ENCODE measurements at places on chromosomes 4 and X.

GRCh38 chrX:118702741-118703140 is 24.7 kb upstream of the IL13RA1 start:
- no peak for DNase-seq

- no peak for DNase-seq
These were observed 1.7 kb downstream of the PHF8 start for GRCh38 chrX:54042609-54043021.

GRCh38 chr4:1627417-1628313 is 56.4 kb downstream of the FAM53A start:
- no peak for DNase-seq

DNA sequence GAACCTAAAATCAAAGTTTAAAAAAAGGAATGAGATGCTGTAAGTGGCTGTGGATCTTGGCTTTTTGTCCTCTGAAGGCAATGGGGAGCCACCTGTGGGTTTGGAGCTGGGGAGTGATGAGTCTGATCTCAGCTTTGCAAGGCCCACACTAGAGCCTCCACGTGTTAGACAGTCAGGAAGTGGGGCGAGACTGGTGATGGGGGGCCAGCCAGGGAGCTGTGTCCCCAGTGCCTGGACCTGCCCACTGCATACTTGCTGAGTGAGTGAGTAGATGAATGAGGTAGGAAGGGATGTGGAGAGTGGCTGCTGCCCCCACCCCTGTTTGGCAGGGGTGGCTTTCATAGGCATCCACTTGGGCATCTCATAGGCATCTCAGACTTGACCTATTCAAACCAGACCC is 84.0 kb downstream of the NHSL2 start:
- no peak for DNase-seq

DNA sequence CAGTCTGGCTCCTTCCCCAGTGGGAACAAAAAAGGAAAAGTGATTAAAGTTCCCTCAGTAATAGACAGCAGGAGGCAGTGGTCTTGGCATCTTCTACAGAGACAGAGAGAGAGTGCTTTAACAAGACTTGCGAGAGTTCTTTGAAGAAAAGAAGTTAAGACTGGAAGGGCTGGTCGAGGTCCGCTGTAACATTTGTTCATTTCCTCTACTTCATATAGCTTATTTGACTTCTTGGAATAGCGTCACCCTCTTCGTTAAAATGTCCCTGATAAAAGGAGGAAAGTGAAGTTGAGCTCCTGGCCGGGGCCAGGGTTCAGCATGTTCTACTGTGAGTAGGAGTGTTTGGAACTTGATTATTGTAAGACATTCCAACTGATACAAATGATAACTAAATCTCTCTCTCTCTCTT is 179.8 kb downstream of the SLIT2 start:
- DNase-seq: no peak

DNA sequence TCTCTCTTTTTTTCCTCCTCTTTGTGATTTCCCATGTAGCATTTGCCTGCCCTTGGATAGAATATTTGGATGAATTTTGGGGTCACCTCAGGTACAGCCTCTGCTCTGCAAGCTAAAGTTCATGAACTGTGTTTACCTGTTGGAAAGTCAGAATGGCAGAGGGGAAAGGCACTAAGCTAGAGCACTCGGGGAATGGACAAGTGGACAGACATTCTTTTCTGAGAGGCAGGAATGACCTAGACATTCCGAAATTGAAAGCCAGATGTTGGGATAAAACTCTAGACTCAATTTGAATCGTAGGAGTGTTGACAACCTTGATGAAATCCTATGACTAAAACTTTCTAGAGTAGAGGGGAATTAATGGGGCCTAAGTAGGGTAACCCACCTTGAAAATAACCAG is 56.1 kb downstream of the LUZP4 start:
- no peak for DNase-seq

GRCh38 chr4:35939751-35940150 is 304.6 kb downstream of the ARAP2 start:
- DNase-seq: no peak

- no peak for DNase-seq
These were observed 35.0 kb upstream of the BCOR start for GRCh38 chrX:40132751-40133150.

- DNase-seq: no peak
These were observed 133.8 kb downstream of the LDB2 start for GRCh38 chr4:16764622-16765021.

- no peak for DNase-seq
These were observed 19.0 kb downstream of the FAM47E start for GRCh38 chr4:76270244-76271175.

GRCh38 chrX:106891762-106892460 is 11.2 kb downstream of the RIPPLY1 start:
- DNase-seq: no peak

GRCh38 chrX:47610511-47610910 is 9.1 kb downstream of the SYN1 start:
- no peak for DNase-seq

GRCh38 chrX:121479406-121479805 is 432.0 kb downstream of the GLUD2 start:
- DNase-seq: no peak

DNA sequence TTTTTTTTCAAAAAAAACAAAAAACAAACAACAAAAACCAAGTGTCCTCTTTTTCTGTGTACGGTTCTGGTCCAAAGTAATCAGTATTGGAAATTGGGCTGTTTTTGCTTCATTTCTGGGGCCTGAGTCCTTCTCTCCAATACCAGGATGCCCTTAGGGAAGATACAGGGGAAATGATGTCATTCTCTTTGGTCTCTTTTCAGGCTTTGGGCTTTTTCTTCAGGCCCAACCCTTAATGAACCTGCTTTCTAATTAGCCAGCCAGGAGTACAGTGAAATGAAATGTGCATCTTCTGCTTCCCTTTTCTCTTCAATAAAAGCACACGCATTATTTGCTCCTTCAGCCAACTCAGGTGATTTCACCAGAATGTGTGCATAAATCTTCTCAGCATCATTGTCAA is 52.6 kb upstream of the RBPJ start:
- no peak for DNase-seq

DNA sequence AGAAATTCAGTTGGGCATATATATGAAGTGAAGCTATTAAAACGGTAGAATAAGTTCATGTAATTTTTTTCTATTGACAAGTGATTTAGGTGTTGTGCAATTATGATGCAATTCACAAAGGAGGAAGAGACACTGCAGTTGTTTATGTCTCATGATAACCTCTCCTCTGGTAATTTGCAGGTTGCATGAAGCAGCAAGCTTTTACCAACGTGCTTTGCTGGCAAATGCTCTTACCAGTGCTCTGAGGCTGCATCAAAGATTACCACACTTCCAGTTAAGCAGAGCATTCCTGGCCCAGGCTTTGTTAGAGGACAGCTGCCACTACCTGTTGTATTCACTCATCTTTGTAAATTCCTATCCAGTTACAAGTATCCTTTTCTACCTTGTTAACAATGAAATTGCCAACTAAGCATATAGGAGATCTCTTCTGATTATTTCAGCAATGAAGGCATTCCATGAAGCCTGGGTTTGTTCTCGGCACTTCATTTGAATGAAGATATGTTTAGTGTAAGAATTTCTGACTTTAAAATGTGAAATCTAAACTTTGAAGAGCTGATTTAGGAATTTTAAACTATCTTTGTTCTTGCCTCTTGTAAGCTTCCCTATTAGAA is 3.9 kb downstream of the TMEM33 start:
- DNase-seq: no peak

GRCh38 chr4:3388471-3389232 is 53.1 kb upstream of the HGFAC start:
- DNase-seq: peak; percentile 68

DNA sequence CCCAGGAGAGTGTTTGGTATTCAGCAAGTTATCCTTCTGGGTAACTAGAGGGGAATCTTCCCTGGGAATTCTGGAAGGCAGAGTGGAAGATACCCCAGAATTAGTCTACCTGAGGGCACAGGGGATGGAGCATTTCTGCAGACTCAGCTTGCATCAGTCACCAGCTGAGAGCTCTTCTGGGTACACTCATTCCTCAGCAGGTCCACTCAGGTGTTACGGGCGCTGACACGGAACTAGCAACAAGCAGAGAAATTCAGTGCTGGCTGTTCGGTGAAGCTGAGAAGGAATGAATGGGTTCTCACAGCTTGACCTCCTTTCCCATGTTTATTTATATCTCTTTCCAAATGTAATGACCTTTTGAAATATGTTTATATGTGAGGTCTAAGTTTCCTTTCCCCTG is 106.0 kb upstream of the PNPLA4 start:
- DNase-seq: no peak

- no peak for DNase-seq
These were observed 36.6 kb downstream of the HELT start for GRCh38 chr4:185054886-185055285.

- DNase-seq: peak; percentile 39
These were observed 177.4 kb upstream of the SCML1 start for GRCh38 chrX:17559728-17560379.

- DNase-seq: no peak
These were observed 37.7 kb downstream of the SOX3 start for GRCh38 chrX:140467211-140467610.

GRCh38 chr4:95761426-95761825 is 78.5 kb upstream of the PDHA2 start:
- DNase-seq: no peak

GRCh38 chrX:16986169-16986568 is 39.7 kb downstream of the REPS2 start:
- DNase-seq: no peak

DNA sequence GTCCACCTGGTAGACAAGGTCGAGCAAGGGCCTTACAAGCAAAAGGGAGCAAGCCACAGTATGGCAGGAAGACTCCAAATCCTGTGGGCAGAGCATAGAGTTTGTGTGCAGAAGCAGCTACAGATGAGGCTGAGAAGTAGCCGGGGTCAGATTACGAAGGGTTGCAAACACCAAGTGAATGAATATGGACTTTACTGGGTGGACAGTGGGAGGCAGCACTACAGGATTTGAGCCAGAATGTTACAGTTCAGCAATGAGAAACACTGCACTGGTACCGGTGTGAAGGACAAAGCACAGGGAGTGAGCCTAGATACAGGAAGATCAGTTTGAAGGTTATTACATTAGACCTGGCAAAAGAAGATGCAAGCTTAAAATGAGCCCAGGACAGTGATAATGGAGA is 46.1 kb upstream of the HOPX start:
- DNase-seq: no peak

DNA sequence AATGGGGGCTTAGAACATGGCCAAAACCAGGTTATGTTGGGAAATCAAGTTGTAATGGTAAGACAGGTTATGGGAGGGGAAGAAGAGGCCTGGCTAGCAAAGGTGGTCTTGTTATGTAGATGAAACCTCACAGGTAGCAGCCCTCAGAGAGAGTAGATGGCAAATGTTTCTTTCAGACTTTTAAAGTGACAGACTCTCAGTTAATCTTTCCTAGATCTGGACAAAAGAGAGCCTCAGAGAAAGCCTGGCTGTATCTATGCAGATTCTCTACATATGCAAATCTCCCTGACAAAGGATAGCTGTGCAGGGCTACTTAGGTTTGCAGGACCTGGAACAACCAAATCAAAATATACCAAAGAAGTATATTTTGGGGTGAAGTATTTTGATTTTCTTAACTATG is 284.1 kb upstream of the AMOT start:
- DNase-seq: no peak

GRCh38 chr4:77820649-77821561 is 1.7 kb upstream of the CNOT6L start:
- no peak for DNase-seq

- DNase-seq: no peak
These were observed 176.9 kb downstream of the AASDH start for GRCh38 chr4:56210397-56210796.

GRCh38 chrX:2177541-2177940 is 323.2 kb downstream of the DHRSX start:
- DNase-seq: no peak

GRCh38 chr4:141580523-141580922 is 55.9 kb upstream of the IL15 start:
- no peak for DNase-seq

- no peak for DNase-seq
These were observed 616.7 kb downstream of the RAPGEF2 start for GRCh38 chr4:159719531-159719930.

DNA sequence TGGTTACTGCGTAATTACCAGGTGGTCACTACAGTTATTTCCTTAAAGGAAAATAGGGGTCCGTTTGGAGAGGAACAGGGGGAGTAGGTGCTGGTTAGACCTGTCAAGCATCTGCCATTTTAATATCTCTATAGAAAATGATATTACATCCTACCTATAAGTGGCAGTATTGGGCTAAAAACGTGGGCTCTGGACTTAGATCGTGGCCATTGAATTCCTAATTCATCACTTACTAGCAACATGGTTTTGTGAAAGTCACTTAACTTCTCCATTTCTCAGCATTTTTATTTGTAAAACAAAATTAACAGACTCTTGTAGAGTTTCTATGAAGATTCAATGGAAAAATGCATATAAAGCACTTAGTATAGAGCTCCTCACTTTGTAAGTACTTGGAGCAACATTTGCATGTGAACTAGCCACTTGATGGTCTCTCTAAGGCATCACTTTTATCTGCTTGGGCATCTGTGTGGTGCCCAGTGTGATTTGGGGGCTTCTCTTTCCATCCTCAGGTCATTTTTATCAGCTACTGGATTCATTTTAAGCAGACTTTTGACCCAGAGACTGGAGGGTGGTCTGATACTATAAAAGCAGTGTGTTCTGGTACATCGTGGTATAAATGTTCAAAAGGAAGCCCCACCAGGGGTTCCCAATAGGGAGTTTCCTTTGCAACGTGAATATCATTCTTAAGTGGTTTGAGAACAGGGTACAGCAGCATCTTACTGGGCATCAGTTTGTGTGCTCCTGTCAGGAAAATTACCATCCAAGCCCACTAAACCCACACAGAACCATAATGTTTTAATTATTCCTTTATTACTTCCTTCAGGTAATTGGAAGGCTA is 42.7 kb upstream of the RASSF6 start:
- DNase-seq: no peak

GRCh38 chr4:1058198-1058996 is 47.0 kb downstream of the FGFRL1 start:
- no peak for DNase-seq

GRCh38 chrX:135639066-135639780 is 74.2 kb upstream of the CT45A1 start:
- DNase-seq: no peak

DNA sequence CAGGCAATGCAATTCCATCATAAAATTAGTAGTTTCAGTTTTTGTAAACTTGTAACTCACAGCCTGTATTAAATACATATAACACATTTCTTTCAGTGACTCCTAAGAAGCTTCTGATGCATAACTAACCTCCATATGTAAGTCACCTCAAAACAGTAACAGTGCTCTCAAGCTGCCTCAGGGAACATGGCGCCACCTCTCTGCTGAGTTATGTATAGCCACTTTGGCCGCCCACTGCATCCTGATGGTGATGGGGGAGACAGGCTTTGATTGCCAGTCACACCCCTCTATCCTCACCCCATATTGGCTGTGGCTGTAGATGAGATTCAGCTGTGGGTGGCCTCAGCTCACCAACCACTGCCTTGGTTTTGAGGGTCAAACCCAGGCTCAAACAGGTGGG is 54.3 kb downstream of the LRBA start:
- no peak for DNase-seq

All from BJ (cell line).